ENCODE measurements at places on chromosomes 12 and 14. TPM values are rescaled to one million over a fixed set of nuclear protein-coding genes. Genes with fewer than 3 reads are reported as not detected.

The DPF3 gene
- 1.0 TPM for total RNA-seq

DNA sequence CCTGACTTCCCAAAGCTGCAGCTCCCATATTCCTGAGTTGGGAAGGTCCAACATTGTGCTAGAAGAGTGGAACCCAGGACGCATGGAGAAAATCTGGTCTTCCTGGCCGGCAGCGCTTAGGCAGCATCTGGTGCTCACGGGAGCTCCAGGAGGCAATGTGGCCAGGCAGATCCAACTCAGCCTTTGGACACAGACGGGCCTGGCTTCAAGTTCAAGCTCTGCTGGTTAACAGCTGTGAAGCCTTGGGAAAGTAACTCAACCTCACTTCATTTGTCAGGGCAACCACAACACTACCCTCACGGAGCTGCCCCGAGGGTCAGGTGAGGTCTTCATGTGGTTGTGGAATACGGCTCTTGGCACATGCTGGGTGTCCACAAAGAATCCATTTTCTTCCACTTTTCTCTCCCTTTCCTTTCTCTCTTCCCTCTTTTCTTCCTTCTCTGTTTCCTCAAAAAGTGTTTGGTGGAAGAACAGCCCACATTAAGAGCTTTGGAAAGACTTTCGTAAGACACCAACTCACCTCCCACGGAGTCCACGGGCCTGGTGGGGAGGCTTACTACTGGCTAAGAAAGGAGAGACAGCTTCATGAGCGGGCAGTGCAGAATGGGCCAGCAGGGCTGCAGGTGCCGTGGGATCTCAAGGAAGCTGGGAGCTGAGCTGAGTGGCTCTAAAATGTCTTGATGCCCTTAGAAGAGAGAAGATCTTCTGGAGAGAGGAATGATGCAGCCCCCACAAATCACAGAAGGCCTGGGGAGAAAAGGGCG lies 2.4 kb upstream of the FAM181A start:
- DNase-seq, result no peak

DNA sequence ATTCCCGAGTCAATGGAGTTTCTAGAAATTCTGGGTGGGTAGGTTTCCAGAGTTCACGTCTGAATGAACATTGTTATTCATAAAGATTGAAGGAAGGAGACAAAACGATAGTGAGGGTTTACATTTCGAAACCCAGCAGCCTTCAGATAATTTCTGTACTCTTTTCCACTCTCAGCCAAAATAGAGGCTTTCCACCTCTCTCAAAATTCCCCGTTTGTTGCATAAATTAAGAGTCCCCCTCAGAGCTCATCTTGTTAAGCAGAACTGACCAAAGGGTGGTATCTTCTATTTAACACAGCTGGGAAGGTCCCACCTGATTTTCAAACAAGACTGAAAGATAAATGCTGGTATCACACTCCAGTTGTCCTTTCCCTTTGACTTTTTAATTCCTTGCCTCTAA lies 21.5 kb upstream of the YARS2 start:
- no peak for DNase-seq

- DNase-seq, result no peak
These were observed 47.4 kb downstream of the RTN1 start for GRCh38 chr14:59823179-59823578.

GRCh38 chr12:100329800-100330199 lies 27.1 kb upstream of the SLC17A8 start:
- no peak for DNase-seq

DNA sequence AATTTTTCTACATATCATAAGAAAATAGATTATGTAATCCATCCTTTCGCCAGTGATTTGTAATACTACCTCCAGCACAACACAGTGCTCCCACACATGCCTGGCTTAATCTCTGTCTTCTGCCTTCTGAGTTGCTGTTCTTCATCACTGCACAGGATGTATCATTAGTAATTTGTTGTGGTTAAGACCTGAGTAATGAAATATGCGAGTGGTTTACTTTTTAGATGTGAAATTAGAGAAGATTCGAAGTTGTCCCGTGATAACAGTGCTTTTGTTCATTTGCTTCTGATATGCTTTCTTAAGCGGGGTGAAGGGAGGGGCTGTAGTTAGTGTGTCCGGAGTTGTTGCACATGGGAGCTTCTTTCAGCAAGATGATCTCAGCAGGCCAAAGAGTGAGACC lies 18.1 kb downstream of the KRT85 start:
- no peak for DNase-seq

All from GM23338 (cell line).